ENCODE measurements at places on chromosomes 12 and 14.

GRCh38 chr14:36947362-36947761, 225.0 kb downstream of the SLC25A21 start:
- DNase-seq: no peak

- no peak for DNase-seq
These were observed 27.4 kb downstream of the MDM2 start for GRCh38 chr12:68835333-68835908.

GRCh38 chr12:109697270-109697553, 16.4 kb upstream of the FAM222A start:
- no peak for DNase-seq

DNA sequence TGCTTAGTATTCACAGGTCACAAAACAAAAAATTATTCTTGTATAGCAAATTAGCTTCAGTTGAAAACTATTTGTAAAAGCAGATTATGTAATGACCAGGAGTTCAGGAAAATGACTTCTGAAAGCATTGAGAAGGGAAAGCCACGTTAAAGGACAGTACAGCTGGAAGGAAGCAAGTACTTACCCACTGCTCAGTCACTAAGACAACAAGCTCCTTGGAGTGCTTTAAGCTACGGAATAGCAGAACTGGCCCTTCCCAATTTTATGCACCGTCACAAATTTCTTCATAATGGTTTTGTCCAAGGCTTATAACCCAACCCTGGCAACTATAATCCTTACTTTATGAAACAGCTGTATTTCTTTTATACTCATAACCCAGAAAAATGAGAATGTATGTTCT, 13.0 kb upstream of the SNAPC1 start:
- DNase-seq: no peak

DNA sequence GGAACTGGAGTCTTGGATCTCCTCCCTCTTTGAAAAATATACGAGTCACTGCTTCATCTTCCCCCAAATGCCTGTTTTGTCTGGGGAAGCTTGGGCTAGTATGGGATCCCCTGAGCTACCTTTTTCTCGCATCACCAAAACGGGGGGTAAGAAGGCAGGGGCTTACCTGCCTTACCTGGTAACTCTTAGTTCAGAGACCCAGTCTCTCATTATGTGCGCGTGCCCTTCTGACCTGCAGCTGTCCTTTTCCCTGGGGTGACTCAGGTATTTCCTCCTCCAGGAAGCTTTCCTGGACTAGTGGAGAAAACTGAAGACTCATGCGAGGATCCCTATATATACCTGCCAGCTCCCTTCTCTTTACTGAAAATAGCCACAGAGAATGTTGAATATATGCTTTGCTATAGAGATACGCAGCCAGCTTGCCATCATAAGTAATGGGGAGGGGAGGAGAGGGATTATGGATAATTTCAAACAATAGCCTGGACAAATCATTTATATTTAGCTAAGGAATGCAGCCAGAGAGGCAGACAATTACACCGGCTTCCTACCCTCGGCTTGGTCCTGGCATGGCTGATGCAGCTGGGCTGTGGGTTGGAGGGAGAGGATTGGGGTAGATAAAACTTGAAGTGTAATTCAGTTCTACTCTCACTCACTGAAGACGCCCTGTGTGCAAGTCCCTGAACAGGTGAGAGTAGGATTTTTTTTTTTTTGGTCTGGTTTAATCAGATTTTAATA, 1.1 kb downstream of the TSPAN9 start:
- no peak for DNase-seq

GRCh38 chr12:126204326-126204725, 1139.1 kb downstream of the AACS start:
- DNase-seq: no peak

DNA sequence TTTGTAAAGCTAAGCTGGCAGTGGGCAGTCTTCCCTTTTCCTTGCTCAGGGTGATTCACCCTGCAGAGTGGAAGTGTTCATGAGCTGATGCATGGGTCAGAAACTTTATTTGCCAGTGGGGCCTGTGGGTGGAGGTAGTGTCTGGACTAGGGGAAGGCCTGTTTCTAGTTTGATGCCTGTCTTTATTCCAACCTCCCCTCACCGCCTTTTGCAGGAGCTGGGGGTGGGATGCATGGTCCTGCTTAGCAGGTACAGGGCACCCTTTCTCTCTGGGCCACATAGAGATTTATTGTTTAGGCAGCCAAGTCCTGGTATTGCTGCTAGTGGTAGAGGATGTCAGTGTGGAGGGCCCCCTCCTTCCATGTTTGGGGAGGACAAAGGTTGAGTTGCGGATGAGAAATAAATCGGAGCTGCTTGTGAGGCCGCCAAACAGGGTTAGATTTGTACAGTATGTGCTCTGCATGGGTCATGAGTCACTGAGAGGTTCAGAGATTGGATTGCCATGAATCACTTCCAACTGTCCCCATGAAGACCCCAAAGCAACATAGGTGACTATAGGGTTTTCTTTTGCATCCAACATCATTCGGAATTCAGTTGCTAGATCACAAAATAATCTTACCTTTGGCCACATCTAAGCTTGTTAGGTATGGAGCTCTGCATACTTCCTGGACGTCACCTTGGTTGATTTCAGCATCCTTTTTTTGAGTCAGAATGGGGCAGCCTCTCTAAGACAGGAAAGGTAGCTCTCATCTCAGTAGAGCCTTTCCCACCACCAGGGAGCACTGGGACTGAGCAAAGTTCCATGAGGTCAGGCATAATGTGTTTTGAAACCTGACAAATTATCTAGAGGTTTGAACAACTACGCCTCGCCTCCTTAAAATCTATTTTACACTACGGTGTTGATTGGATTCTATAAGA, 8.8 kb downstream of the SMOC1 start:
- no peak for DNase-seq

GRCh38 chr12:68381476-68382219, 49.5 kb upstream of the MDM1 start:
- DNase-seq: no peak

DNA sequence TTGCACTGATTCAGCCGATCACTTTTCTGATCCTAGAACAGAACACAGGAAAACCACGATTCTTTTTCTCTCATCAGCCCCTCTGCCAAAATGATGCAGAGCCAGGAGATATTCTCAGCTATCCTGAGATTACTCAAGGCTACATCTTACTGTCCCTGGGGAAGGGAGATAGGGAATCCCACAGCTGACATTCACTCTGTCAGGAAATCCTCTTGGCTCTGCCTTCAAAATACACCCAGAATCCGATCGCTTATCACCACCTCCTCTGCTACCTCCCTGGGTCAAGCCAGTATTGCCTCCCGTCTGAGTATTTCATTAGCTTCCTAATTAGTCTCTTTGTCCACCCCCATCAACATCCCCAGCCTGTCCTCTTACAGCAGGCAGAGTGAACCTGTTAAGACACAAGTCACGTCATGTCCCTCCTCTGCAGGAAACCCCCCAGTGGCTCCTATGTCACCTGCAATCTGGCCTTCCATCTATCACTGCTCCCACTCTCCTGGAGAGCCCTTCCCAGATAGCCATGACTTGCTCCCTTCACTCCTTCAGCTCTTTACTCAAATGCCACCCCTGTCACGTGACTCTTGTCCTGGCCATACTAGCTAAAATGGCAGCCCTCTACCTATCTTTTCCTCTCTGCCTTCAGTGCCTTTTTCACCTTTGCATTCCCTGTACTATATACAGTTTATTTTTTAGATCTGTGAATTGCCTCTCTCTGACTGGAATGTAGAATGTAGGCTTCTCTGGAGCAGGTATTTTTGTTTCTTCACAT, 70.3 kb downstream of the GALNT4 start:
- no peak for DNase-seq

- no peak for DNase-seq
These were observed 188.0 kb downstream of the CAND1 start for GRCh38 chr12:67457136-67457535.

- DNase-seq: no peak
These were observed 107.7 kb upstream of the PPM1H start for GRCh38 chr12:63042646-63043045.

DNA sequence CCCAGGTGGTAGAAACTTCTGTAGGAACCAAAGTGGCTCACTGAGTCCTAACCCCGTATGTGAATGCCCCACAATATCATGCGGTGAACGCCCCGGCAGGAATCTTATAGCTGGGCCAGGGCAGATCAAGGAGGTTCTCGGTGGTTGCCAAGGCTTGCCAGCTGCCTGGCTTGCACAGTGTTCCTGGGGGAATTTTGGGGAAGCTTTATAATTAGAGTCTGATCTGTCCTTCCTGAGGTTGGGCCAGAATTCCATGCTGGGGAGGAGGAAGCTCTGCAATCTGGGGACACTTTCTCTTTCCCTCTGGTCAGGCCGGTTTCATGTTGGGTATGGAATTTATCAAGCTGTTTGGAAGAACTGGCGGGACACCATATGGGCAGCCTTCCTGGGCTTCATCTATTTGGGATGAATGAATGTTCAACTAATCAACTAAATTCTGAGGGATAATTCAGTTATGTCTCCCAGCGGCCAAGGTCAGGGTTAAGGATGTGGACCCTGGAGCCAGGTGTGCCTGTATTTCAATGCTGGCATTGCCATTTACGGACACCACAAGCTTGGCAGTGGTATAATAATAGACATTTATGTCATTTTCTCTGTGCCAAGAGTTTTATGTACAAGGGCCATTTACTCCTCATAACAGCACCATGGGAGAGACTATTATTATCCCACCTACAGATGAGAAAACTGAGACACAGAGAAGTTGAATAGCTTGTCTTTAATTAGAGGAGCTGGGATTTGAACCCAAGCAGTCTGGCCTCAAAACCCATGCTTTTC, 54.3 kb downstream of the SVOP start:
- no peak for DNase-seq

DNA sequence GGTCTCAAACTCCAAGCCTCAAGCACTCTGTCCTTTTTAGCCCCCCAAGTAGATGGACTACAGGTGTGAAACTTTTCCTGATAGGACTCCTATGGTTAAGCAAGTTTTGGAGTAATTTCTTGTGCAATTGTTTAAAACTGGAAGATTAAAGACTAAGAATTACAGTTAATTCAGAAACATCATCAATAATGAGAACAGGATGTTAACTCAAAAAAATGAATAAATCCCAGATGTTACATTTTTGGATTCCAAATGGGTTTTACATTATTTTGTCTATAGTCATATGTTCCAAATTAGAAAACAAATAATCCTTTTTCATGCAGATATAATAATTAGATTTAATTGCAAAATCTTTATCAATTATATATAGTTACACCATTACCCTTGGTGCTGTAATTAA, 24.4 kb upstream of the KITLG start:
- no peak for DNase-seq

DNA sequence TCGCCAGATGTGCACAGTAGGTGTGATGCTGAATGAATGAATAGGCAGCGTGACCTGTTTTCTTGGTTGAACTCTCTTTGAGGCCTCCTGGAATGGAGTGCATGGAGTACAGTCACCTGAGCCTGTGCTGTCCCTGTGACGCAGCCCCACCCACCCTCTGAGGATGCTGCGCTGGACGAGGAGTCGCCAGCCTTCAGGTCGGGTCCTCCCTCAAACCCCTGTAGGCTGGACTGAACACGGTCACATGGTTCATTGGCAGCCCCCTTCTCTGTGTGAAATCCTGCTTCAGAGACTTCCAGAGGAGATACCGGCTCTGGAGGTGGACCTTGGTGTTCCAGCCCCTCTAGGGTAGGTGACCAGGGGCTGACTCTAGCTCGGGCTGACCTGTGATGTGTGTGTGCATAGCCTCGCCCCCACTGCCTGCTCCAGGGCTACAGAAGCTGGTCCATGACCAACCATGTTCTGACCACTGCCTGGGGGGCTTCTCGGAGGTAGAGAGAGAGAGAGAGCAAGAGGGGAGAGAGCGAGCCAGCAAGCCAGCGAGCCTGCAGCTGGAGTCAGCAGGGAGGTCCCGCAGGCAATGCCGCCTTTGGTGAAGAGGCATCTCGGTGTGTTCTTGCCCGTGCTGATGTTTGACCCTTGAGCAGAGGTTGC, 158.0 kb upstream of the RTL1 start:
- DNase-seq: no peak

DNA sequence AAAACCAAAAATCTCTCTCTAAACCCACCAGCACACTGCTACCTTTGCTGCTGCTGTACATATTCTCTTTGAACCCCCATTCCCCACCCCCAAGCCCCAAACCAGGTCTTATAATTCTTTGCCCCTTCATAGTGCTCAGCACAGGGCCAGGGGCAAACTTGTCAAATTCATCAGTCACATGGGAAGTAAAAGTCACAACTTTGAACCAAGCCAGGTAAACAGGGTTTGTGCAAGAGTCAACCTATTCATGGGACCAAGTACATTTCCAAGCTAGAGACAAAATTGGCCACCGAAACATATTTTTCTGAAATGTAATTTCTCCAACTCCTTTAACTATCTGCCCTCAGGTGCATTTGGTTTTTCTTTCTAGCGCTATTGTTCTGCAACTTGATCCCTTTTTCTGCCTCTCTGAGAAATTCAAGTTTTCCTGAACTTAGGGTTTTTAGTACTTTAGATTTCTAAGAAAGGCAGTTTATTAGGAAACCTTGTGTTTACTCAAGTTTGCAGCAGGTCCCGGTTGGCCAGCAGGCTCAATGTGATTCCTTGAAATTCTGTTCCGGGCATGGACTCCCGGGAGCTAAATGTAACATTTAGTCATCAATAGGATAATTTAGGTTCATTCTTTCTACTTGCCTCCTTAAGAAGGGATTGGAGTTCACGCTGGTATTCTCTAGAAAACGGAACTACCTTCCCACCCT, 230.5 kb downstream of the EFCAB11 start:
- no peak for DNase-seq

GRCh38 chr14:96263347-96264199, 7.6 kb downstream of the BDKRB1 start:
- DNase-seq: no peak
